ENCODE measurements at places on chromosomes 5 and 9.

DNA sequence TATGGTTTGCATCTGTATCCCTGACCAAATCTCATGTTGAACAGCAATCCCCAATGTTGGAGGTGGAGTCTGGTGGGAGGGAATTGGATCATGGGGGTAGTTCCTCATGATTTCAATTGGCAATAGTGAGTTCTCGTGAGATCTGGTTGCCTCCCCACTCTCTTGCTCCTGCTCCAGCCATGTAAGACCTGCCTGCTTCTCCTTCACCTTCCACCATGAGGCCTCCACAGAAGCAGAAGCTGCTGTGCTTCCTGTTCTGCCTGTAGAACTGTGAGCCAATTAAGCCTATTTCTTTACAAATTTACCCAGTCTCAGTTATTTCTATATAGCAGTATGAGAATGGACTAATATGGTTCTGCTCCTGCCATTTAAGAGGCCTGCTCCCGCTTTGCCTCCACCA, 32.9 kb downstream of the SCAI start:
- no peak for DNase-seq

DNA sequence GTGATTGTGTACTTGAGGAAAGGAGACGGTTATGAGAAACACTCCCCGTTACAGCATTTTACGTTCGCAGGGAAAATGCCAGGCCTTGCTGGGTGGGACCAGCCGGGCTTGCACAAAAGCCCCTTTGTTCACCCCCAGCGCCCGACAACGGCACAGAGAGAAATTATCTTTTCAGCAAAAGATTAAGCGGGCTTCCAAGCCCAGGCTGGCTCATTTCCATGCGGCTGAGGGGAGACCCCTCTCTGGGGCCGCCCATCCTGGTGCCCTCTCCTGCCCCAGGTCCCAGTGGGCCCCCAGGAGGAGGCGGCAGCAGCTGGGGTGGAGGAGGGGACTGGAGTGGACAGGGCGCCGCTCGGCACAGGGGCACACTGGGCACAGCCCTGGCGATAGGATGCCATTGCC, 50.8 kb upstream of the NOTCH1 start:
- DNase-seq, result no peak

- DNase-seq, result peak; percentile 8
These were observed 1.4 kb upstream of the ADAMTSL2 start for GRCh38 chr9:133532937-133533668.

- DNase-seq, result no peak
These were observed 10.5 kb upstream of the NDST1 start for GRCh38 chr5:150497274-150497988.

DNA sequence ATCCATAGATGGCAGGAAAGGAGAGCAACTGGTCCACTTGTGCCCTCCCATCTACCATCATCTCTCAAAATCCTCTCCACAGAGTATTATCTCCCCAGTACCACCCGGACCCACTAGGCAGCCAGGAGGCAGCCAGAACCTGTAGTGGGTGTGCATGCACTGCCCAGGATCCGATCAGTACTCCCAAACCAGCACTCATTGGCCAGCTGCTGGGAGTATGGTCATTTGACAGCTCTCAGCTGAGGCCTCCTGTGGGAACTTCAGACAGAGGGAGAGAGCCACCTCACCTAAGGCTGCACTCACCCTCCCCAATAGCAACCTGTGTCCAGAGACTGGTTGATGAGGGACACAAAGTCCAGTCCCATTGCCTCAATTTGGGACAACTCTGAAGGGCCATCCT, 286.0 kb downstream of the TRIM36 start:
- DNase-seq, result no peak

DNA sequence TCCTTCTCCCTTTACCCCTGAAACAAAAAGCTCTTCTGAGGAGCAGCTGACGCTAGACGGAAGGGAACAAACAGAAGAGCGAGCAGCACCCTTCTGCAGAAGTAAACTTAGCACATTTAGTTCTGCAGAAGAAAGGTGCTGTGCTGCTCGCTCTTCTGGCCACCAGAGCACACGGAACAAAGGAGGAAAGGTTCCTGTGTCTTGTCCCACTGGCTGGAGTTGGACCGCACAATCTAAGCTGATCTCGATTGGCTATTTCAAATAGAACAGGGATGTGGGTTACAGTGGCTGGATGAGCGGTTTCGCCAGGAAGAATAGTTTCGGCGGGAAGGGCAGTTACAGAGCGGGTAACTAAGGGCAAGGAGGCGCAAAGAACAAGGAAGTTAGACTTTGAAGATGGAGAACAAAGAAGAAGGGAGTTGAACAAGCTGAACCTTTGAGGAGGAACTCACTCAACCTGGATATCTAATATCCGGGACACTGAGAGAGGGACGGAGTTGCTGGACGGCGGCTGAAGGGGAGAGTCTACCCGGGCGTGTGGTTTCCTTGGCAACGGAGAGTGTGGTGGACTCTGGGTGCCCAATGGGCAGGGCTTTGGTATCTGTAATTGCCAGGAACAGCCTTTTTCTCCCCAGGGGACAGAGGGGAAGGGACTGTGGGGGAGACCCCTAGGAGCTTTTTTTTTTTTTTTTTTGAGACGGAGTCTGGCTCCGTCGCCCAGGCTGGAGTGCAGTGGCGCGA, 7.1 kb downstream of the GTF3C5 start:
- no peak for DNase-seq

DNA sequence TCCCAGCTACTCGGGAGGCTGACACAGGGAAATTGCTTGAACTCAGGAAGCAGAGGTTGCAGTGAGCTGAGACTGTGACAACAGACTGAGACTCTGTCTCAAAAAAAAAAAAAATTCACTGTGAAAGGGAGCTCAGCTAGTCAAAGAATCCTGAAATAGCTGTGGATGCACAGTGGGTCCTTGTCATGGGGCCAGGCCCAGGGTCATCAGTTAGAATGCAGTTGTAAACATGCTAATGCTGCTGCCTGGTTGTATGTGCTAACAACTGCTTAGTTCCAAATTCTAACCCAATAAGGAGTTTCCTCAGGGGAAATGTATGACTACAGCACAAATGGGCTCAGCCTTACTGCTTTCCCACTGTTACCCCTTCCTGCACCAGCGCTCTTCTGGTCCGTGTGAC, 84.0 kb downstream of the PALM2AKAP2 start:
- DNase-seq, result no peak

GRCh38 chr5:108481355-108481931, 99.5 kb upstream of the FBXL17 start:
- DNase-seq, result no peak

GRCh38 chr5:73442996-73443627, 5.5 kb downstream of the FOXD1 start:
- DNase-seq, result no peak

- DNase-seq, result no peak
These were observed 520.1 kb downstream of the CHSY3 start for GRCh38 chr5:130424341-130424740.

DNA sequence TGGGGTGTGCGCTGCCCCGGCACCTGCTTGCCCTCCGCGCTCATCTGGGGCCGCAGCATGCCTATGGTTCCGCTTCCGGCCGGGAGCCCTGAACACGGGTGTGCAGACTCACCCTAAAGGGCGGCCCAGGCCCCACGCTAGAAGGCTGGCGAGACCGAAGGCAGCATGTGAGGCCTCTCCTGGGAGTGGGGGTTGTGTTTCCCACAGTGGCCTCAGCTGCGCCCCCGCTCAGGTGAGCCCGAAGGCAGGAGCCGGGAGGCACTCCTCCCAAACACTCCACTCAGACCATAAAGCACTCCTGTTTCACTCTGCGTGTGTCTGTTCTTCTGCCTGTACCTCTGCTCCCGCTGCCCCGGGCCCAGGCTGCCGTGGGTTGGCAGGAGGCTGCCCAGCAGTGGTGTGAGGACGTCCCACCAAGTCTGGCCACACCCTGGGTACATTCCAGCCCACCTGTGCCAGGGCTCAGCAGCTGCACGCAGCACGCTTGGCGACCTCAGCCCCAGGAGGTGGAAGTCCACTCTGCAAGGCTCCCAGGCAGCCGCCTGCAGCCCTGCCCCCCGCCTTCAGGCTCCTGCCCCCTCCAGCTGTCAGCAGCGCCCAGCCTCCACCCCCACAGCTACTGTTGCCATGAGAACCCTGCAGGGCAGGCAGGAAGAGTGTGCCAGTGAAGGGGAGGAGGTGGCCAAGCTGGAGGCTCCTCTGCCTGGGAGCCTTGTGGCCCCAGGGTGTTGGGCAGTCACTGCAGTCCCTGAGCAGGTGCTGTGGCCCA, 1.2 kb upstream of the AJM1 start:
- no peak for DNase-seq

- no peak for DNase-seq
These were observed 472.8 kb downstream of the DMRTA1 start for GRCh38 chr9:22919423-22919822.

DNA sequence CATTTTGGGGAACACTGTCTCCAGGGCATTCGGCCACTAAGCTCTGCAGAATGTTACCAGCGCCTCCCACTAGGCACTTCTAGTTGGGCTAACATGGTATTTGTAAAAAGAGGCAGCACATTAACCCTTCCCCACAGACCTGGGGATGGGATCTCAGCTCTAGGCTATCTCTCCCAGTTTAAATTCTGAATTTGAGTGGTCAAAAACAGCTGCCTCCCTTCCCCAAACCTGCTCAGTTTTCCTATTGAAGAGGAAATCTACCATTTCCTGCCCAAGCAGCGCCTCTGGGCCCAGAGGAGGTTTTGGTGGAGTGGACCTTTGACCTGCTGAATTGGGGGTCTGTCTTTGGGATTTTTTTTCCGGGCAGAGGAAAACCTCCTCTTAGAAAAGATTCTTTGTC, 53.2 kb downstream of the ENC1 start:
- DNase-seq, result no peak

- no peak for DNase-seq
These were observed 41.2 kb downstream of the FREM1 start for GRCh38 chr9:14868772-14869583.

DNA sequence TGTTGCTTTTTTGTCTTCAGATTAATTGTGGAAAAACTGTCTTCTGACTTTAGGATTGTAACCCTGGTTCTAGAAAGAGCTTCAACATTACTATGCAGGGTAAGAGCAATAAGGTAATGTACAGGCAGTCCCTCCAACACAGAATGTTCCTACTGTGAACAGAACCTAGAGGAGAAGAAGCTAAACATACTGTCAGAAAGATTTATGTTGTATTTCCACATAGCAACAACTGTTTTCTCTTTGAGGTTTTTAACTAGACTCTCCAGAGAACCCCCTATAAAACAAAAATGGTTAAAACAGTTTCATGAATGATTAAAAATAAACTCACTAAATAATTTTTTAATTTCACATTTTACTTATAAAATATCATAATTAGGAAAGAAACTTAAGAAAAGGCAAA, 64.3 kb upstream of the NAA35 start:
- no peak for DNase-seq

- DNase-seq, result no peak
These were observed 452.4 kb upstream of the GRAMD2B start for GRCh38 chr5:125970631-125971307.

- DNase-seq, result no peak
These were observed 113.4 kb upstream of the CACNA1B start for GRCh38 chr9:137764171-137764671.

DNA sequence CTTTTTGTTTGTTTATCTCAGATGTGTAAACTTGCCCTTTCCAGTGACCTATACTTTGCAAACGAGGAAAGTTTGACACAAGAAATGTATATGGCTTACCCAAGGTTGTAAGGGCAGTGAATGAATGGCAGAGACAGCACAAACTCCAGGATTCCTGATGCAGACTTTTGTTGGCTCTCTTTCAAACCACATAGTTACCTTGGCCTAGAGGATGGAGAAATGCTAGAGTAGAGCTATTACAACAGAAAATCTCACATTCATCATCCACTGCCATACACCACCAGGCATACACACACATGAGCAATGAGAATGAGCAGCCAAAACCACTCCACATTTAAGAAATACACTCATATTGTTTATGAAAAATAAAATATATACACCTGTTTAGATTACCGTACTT, 387.0 kb downstream of the TLR4 start:
- DNase-seq, result no peak

DNA sequence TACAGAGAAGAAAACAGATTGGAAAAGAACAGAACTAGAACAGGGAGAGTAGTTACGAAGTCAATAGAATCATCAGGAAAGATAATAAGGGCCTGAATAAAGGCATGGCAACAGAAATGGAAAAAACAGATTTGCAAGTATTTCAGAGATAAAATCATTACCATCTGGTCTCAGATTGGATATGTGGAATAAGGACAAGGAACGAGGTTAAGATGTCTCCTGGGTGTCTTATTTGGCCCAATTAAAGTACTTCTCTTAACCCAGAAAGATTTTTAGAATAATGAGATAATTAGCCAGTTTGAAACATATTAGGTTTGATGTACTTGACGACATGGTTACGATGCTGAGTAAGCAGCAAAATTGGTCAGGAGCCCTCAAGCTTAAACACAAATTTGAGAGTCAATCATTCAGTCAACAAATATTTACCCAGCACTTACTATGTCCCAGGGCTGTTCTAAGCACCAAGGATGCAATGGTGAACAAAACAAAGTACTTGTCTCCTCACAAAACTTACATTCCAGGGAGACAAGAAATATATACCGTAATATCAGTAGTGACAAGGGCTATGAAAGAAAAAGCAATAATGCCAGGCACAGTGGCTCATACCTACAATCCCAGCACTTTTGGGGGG, 18.3 kb downstream of the RICTOR start:
- no peak for DNase-seq

DNA sequence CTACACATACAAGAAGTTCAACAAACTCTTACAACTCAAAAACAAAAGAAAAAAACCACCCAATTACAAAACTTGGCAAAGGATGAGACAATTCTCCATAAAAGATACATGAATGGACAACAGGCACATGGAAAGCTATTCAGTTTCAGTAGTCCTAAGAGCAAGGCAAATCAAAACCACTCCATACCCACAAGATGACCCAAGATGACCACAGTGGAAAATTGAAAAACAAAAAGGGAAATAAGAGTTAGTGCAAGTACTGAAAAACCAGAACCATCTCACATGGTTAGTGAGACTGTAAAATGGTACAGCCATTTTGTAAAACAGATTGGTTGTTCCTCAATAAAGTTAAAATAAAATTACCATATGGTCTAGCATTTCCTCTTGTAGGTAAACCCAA, 287.1 kb upstream of the CDH9 start:
- no peak for DNase-seq

- DNase-seq, result no peak
These were observed 14.1 kb downstream of the BTNL9 start for GRCh38 chr5:181054138-181054537.

GRCh38 chr9:32503008-32503407, 23.0 kb downstream of the RIGI start:
- no peak for DNase-seq

- no peak for DNase-seq
These were observed 60.9 kb downstream of the CXXC5 start for GRCh38 chr5:139708877-139709581.

- DNase-seq, result peak; percentile 63
These were observed 47.1 kb upstream of the MATR3 start for GRCh38 chr5:139246394-139246793.

- peak; percentile 87 for DNase-seq
These were observed 48.6 kb downstream of the RGS3 start for GRCh38 chr9:113511856-113512761.

- DNase-seq, result no peak
These were observed 122.5 kb upstream of the CPEB4 start for GRCh38 chr5:173765661-173766060.

GRCh38 chr5:88470745-88471144, 202.1 kb upstream of the TMEM161B start:
- DNase-seq, result no peak

All from stimulated activated naive CD4-positive, alpha-beta T cell treated with Interleukin-2 at 50 U/mL for 16 hours (primary cell).